AG04449 (cell line): ENCODE measurements at places on chromosomes 2 and 18.

GRCh38 chr2:241855888-241856422, 2.7 kb downstream of the PDCD1 start:
- DNase-seq: no peak

DNA sequence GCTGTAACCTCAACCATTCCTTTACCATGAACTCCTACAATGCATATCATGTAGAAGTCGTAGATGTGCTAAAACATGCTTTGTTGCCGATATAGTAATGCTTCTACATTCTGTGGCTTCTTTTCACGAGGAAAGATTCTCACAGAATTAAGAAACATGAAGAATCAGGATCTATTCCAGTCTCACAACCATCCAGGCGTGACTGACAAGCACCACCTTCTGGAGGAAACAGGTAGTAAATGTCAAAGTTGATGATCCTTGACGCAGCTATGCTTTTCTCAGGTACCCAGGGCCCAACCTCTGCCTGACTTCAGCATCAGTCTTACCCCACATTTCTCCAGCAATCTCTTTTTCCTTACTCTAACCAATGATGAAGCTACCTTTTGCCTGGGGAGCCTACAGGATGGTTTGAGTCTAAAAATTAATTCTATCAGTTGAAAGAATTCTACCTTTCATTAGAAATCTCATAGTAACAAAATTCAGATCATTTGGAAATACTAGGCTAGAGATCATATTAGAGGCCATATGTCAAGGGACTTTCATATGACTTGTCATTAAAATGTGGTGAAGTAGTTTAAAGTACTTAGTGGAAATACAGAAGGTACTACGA, 123.3 kb upstream of the RND3 start:
- DNase-seq: no peak

DNA sequence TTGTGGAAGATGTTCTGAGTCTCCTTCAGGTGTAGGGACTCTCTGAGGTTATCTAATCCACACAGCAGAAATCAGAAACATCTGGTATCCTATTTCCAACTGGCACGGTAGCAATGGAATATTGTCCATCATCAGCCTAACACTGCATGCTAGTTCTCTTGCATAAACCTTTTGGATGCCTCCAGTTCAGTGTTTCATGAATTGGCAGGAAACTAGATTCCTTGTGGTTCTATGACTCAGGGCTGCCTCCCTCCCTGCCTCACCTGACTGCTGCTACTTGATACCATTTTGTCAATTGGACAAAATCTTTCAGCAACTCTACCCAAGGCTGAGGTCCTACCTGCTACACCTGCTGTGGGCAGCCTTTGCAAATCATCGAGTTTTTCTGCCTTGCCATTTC, 130.9 kb downstream of the TPGS2 start:
- DNase-seq: peak; percentile 70

GRCh38 chr2:146414456-146414855, 1430.4 kb upstream of the ACVR2A start:
- no peak for DNase-seq

DNA sequence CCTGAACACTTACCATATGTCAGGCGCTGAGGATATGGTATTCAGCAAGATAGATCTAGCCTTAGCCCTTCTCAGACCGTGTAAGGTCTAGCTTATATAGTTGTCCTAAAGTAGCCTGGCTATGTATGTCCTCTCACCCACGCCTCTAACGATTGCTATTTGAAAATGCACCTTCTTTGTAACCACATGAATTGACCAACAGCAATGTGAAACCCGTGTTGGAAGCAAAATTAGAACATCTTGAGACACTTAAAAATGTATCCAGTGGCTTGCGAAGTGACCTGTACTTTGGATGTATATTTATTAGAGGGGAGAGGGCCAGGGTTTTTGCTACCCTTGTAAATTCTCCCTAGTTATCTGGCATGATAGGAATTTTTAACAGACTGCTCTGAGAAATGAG, 860.0 kb upstream of the ZEB2 start:
- no peak for DNase-seq

DNA sequence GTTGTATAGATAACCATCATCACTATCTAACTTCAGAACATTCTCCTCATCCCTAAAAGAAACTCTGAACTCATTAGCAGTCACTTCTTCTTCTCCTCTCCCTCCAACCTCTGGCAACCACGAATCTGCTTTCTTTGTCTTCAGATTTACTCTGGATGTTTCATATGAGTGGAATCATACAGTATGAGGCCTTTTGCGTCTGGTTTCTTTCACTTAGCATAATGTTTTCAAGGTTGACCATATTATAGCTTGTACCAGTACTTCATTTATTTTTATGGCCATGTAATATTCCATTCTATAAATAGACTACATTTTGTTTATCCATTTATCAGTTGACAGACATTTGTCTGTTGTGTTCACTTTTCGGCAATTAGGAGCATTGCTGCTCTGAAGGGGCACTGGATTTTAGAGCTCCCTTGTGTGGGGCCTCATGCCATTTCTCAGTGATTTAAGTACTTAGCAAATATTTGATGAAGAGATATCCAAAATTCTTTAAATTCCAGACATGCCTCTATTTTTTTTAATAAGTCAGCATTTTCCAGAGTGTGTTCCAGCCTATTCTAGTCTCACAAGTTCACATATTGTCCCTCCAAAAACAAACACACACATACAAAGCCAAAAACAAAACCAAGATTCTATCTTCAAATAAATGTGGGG, 22.5 kb upstream of the MAP3K20 start:
- DNase-seq: no peak

GRCh38 chr2:226799976-226800940, 638 bp upstream of the IRS1 start:
- DNase-seq: no peak

- DNase-seq: no peak
These were observed 54.0 kb upstream of the GPR75 start for GRCh38 chr2:53913721-53914120.
